Suppressor macrophage (primary cell): ENCODE measurements at places on chromosomes 4 and X.

DNA sequence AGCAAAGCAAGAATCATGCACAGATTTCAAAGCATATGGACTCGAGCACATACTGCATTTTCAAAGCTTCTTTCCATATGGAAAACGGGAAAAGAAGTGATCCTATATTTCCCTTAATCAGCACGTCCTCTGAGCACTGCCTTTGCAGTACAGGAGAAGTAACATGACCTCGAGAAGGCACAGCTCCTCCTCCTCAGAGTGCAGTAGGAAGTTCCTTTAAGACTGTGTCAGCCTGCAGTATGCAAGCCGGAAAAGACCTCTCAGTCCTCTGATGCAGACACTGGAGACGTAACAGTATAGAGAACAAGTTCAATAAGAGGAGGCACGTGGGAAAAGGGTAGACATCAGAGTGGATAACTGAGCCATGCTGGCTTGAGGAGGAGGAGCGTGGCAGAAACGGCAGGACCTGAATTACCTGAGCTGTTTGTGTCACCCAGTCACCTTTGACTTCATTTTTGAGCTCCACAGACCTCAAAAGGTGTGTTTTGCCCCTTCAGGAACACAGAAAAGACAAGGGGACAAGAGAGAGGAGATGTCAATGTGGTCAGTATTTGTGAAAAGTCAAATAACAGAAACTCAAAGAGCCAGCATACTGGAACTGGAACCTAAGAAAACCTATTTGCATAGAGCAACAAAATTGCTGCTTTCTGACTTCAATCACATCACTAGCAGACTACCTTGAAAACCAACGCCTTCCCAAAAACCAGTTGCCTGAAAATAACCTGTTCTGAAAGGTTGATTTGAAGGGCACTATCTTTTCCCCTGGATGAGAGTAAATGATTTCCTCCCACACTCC lies 20.8 kb downstream of the IRF2 start:
- peak; percentile 79 for DNase-seq

- peak; percentile 10 for DNase-seq
Observed at GRCh38 chr4:128782875-128783614, 26.5 kb upstream of the JADE1 start.

DNA sequence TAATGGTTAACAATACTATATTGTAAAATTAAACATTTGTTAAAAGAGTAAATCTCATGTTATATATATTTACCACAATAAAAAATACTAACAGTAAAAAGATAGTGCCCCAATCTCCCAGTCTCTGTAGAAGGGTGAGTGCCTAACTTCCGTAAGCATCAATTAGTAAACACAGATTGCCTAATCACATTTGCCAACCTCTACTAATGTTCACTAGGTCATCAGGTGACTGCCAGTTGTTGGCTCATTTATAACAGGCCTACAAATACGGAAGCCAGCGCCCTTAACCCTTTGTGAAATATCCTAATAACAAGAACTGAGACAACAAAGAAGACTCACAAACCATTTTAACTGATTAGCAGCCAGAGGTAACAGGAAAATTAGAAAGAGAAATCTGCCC lies 345.1 kb downstream of the INPP4B start:
- peak; percentile 6 for DNase-seq

DNA sequence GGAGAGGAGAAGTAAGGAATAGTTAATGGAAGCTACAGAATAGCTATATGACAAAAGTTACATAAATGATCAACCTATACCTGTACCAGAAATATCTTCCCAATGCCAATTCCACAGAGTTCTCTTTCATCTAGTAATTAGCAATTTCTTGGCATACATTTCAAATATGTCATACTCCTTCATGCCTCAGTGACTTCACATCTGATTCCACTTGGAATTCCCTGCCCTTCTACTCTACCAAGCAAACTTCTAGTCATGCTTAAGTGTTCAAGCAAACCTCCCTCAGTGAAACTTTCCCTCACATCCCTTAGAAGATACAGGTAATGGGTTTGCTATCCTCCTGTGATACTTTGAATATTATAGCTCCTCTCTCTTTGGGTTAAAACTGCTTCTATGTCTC lies 127.1 kb downstream of the KLHL13 start:
- DNase-seq: no peak

GRCh38 chrX:115260330-115260729 lies 26.4 kb upstream of the LRCH2 start:
- no peak for DNase-seq

- no peak for DNase-seq
Observed at GRCh38 chr4:118340109-118340508, 12.7 kb downstream of the PRSS12 start.

GRCh38 chrX:150594584-150594983 lies 26.2 kb downstream of the MTM1 start:
- no peak for DNase-seq

DNA sequence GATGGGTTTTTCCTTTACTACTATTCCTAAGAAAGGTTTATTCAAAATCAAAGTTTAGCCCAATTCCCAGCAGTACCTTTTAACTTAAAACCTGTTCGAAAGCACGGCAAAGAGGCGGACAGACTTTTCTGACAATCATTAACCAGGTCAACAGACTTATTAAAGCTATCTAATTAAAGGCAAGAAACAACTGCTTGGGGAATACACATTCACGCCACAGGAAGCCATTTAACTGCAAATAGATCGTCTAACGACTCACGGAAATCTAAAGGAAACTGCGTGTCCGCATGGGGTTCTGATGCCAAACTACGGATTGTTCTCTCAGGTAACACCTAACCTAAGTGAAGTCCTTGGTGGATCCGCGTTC lies 663 bp upstream of the USP53 start:
- no peak for DNase-seq

DNA sequence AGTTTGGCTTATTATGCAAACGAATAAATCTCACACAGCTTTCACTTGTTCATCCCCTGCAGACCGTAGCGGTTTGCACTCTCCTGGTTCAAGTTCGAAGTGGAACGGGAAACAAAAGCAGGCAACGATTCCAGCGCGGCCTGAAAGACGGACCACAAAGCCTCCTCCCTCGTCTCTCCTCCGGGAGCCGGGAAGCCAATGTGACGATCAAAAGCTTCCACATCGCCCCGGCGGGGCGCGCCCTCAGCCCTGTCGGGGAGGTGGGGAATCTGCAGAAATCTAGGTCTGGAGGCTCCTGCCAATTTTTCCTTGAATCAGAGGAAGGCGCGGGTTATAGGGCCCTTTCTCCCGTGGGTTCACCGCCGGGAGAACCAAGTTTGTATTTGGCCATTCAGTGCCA lies 16.9 kb upstream of the ZIC3 start:
- no peak for DNase-seq

DNA sequence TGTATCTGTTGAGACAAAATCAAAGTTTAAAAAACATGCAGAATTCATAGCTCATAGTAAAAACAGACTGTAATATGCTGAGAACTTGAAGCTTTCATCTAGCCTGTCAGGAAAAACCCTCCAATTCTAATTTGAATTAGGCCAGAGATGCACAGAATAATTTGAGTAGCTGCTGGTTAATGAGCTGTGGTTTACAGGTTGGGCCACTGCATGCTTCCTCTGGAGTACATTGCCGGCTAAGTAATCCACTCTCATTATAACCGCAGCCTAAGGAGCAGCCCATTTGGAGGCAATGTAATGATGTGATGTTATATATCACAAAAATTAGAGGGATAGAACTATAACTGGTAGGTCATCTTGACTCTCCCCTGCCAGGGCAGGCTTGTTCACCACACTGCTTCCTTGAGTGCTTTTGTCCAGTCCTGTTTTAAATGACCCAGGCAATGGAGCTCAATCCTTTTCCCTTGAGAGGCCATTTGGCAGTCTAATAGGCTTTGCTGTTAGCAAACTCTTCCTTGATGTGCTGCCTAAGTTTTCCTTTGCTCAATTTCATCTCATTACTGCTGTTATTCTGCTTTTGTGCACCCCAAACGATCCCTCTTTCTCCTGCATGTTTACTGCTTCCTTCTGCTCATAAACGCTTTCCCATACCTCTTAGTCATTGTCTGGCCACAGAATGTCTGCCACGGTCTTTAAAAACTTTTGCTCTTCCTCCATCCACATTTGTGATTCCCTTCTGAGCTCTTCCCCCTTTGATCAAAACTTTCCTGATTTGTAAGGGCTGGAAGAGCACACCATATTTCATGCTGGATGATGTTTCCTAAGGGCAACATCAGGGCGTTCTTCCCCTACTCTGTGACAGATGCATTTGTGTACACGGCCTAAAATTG lies 230.9 kb downstream of the C4orf33 start:
- peak; percentile 32 for DNase-seq

DNA sequence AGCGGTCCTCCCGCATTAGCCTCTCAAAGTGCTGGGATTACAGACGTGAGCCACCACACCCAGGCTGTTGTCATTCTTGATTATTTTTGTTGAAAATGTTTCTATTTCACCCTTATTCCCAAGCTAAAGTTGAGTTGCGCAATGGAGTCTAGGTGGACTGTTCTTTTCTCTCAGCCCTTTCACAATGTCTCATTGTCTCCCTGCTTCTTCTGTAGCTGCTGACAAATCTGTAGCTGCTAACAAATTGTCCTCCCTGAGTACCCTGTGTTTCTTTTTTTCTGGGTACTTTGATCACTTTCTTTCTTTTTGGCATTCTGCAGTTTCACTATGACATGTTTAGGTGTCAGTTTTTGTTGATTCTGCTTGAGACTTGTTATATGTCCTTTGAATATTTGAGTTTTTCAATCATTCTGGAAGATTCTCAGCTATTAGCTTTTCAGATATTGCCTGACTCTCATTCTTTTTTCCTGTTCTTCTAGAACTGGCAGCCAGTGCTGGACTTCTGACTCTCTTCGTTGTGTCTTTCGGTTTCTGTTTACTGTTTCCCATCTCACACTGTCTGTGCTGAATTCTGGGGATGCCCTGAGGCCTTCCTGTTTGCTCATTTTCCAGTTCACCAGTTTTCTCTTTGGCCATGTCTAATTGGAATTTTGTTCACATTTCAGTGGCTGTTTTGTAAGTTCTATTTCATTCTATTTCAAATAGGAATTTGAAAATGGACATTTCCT lies 6.6 kb downstream of the ABCD1 start:
- DNase-seq: no peak

- DNase-seq: no peak
Observed at GRCh38 chr4:139144911-139145551, 32.0 kb downstream of the ELF2 start.

GRCh38 chr4:88097301-88097700 lies 61.1 kb downstream of the ABCG2 start:
- DNase-seq: no peak

DNA sequence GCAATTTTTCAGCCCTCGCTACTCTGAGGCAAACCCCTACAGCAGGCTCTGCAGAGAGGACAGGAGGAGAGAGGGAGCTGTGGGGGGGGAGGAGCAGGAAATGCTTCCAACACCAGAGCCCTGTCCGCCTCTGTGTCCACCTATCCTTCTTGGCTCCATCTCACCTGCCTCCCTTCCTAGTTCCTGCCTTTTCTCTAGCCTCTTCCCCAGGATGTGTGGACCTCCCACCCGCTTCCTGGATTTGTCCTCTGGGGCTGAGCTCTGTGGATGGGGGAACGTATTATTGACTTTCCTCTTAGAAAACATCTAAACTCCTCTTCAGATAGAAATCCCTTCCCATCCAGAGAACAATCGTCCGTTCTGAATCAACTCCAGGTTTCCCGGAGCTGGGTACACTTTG lies 14.4 kb downstream of the ASMT start:
- no peak for DNase-seq

- DNase-seq: no peak
Observed at GRCh38 chr4:63777601-63778000, 631.6 kb downstream of the TECRL start.

DNA sequence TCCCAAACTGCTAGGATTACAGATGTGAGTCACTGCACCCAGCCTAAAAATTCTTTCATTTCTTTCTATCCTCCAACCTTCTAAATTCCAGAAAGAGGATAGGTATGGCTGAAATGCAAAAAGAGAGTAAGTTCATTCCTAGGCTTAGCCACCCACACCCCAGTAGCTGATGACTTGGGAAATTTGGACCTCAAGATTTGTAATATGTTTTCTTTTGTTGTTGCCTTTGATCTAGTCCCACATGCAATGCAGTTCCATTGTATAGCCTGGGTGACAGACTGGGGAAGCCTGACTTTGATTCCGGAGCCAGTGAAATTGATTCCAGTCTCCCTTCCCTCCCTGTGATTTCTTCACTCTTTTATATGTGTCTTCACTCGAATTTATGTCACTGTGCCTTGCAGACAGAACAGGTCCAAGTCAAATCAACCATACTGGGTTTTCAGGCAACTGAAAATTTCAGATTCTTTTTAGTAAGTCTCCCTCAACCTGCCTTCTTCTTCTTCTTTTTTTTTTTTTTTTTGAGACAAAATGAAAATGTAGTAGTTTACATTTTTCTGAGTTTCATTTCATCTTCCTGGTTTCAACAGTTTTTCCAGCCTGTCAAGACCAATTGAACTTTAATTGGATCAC lies 176.2 kb upstream of the RBPJ start:
- no peak for DNase-seq

DNA sequence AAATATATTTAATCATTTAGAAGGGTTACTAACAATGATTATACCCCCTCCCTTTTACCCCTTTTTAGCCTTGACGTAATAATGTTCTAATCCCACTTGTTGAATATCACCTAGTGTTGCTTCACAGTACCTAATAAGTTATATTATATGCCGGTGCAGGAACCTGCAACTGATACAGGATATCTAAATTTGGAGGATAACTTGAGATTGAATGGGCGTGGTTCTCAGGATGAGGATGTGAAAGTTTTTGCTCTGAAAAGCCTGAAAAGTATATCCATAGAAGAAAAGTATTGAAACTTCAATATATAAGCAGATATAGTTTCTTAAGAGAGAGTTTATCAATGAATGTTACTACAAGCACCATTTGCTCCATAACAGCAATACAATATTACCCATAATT lies 59.8 kb downstream of the ZNF711 start:
- DNase-seq: no peak

DNA sequence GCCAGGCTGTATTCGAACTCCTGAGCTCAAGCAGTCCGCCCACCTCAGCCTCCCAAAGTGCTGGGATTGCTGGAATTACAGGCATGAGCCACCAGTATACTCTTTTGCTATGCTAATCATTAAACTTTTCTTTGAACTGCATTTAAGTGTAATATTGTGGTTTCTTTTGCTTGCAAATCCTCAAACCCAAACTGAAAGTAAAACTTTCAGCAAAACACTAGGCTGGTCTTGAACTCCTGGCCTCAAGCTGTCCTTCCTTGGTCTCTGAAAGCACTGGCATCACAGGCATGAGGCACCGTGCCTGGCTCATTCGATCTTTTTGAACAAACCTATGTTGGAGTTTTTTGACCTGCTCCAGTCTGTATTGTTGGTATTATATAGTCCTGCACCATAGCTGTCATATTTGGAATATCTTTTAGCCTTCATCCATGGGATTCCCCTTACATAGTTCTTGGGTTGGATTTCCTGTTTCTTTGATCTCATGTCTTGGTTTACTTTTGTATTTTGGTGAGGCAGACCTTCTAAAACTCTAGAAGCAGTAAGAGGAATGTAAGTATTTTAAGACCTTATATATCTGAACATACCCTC lies 34.1 kb downstream of the MOB1B start:
- no peak for DNase-seq
